Activated T-cell treated with anti-CD3 and anti-CD28 coated beads, Interleukin-2, amount 50 U/mL, for 24 hours (primary cell): ENCODE measurements at places on chromosomes 3 and 15.

- H3K4me1 ChIP-seq, result no peaks in the 10 kb centered on the region
- no peak overlapping the region for H3K4me3 ChIP-seq
- no peaks in the 10 kb centered on the region for H3K27me3 ChIP-seq
- H3K36me3 ChIP-seq, result no peaks in the 10 kb centered on the region
- no peak for DNase-seq
- no peak overlapping the region for H3K27ac ChIP-seq
These were observed 1123.0 kb downstream of the ROBO1 start for GRCh38 chr3:78644847-78645246.

DNA sequence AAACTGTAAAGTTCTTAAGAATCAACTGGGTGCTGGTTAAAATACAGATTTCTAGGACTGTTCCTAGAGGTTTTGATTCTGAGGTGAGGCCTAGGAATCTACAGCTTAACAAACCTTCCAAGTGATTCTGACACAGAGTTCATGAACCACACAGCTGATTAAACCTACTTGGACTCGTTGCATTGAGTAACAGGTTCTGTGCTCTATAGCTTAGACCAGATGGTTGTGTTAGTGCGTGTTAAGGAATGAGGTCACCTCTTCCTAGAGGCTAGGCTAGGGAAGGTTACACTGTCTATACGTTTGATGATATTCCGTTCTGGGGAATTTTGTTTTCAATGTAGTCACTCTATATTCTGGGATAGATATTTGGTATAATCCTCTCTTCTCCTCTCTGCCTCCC lies 21.9 kb downstream of the EID1 start:
- H3K27me3 ChIP-seq, result peaks cover 32% of the 10 kb centered on the region
- peaks cover 17% of the 10 kb centered on the region for H3K4me1 ChIP-seq
- H3K4me3 ChIP-seq, result no peak overlapping the region
- DNase-seq, result no peak

DNA sequence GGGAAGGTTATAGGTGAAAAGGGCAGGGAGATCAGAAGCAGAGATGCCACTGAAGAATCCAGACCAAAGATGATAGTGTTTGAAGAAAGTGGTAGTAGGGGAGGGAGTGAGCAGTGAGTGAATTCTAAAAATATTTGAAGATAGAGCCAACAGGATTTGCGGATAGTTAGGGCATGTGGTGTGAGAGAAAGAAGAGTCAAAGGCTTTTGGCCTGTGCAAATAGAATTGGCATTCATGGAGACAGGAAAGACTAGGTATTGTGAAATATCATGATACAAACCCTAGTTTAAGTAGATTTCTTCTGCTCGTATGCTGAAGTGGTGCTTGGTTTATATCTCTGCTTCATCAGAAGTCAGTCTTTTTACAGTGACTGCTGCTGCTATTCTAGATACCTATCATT lies 224.2 kb upstream of the CFAP20DC start:
- H3K4me1 ChIP-seq, result no peaks in the 10 kb centered on the region
- no peaks in the 10 kb centered on the region for H3K36me3 ChIP-seq
- H3K27me3 ChIP-seq, result no peaks in the 10 kb centered on the region
- no peak overlapping the region for H3K27ac ChIP-seq
- no peak for DNase-seq

DNA sequence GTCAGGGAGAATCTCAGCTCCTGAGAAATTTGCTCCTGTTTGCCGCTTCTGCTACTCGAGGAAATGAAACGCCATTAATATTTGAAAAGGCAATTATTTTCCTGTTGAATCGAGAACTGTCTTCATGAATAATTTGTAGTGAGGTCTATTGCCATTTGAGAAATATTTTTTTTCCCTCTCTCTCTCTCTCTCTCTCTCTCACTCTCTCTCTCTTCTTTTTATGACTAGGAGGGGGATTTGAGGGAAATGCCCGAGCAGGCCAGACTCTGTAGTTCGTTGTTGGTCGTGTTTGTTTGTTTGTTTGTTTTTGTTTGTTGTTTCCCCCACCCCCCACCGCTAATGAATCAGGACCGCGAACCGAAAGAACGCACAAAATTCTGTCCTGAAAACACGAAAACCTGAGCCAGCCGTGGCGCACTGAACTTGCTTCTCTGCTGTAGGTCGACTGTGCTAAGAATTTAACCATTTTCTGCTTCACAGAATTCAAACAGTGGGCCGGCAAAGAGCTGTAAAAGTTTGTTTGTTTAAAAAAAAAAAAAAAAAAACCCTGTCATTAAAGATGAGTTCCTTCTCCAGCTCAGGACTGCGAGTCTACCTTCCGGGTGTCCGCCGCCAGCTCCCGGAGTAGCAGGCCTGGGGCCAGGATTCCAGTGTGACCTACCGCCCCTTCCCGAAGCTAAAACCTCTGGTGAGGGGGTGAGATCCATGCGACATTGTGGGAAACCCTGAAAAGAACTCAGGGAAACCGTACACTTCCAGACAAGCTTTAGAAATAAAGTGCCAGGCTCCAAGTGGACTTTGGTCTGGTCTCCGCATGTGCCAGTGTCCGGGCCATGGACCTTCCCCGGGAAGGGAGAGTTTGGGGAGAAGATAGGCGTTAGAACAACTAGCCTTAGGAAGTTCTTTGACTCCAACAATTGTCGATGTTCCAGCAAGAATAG lies 12.1 kb downstream of the ZIC4 start:
- no peak overlapping the region for H3K4me3 ChIP-seq
- H3K36me3 ChIP-seq, result no peaks in the 10 kb centered on the region
